Activated CD4-positive, alpha-beta T cell treated with anti-CD3 and anti-CD28 coated beads, Interleukin-2, amount 10 ng/mL, durations not matched to agents 7 days and 5 days (primary cell): ENCODE measurements at places on chromosomes 16 and 17.
A peak's percentile ranks its signal among the peaks of the same experiment; 100 is the strongest.

GRCh38 chr17:39237586-39237985 lies 11.8 kb upstream of the STAC2 start:
- H3K4me1 ChIP-seq = peaks cover 27% of the 10 kb centered on the region
- H3K27me3 ChIP-seq = no peaks in the 10 kb centered on the region
- no peaks in the 10 kb centered on the region for H3K36me3 ChIP-seq
- no peak overlapping the region for H3K4me3 ChIP-seq
- no peak overlapping the region for H3K27ac ChIP-seq

DNA sequence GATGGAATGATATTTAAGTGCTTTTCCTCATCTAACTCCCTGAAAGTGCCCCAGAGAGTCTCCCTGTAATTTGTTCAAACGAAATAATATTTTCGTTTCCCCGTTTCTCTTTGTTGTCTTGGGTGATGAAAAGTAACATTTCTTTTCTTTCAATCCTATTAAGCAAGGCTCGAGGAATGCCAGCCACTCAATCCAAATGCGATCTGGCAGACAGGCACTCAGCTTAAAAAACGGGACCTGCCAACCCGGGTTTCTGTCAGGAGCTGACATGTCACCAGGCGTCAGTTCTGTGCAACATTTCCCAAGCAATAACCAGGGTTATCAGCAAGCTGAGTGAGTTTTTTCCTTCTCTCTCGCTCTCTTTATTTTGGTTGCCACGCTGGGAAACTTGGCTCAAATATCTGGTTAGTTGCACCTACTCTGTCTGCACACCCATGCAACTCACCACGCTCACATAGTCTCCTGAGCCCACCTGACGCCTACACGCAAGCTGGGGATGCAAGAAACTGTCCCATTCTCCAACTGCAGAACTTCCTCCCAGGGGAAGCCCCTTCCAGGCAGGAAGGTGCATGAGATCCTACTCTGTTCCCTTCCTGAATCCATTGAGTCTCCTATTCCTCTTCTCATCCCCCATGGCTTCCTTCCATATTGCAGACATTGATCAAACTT lies 208.2 kb downstream of the C16orf78 start:
- no peaks in the 10 kb centered on the region for H3K36me3 ChIP-seq
- no peak overlapping the region for H3K4me3 ChIP-seq
- peaks cover 3% of the 10 kb centered on the region for H3K27me3 ChIP-seq
- no peaks in the 10 kb centered on the region for H3K4me1 ChIP-seq
- H3K27ac ChIP-seq = no peak overlapping the region

DNA sequence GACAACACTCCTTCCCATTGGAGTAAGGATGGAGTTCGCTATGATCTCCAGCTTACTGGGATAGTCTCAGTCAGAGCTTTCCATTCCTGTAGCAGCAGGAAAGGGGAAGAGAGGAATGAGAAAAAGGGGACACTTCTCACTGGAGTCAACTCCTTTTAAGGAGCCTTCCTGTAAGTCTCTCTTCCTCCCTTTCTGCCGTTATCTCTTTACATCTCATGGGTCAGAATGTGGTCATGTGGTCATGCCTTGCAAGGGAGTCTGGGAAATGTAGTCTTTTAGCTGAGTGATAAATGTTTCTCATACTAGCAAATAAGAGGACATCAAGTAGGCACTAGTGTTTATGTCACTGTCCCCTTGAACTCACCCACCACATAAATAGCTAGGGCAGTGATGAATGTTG lies 227.3 kb downstream of the HAPSTR1 start:
- H3K36me3 ChIP-seq = no peaks in the 10 kb centered on the region
- H3K27me3 ChIP-seq = no peaks in the 10 kb centered on the region
- H3K27ac ChIP-seq = no peak overlapping the region
- no peaks in the 10 kb centered on the region for H3K4me1 ChIP-seq
- H3K4me3 ChIP-seq = no peak overlapping the region

- H3K4me3 ChIP-seq = no peak overlapping the region
- no peaks in the 10 kb centered on the region for H3K27me3 ChIP-seq
- H3K36me3 ChIP-seq = peaks cover 52% of the 10 kb centered on the region
- no peaks in the 10 kb centered on the region for H3K4me1 ChIP-seq
- no peak overlapping the region for H3K27ac ChIP-seq
These were observed 25.1 kb downstream of the GGA2 start for GRCh38 chr16:23485257-23485614.

DNA sequence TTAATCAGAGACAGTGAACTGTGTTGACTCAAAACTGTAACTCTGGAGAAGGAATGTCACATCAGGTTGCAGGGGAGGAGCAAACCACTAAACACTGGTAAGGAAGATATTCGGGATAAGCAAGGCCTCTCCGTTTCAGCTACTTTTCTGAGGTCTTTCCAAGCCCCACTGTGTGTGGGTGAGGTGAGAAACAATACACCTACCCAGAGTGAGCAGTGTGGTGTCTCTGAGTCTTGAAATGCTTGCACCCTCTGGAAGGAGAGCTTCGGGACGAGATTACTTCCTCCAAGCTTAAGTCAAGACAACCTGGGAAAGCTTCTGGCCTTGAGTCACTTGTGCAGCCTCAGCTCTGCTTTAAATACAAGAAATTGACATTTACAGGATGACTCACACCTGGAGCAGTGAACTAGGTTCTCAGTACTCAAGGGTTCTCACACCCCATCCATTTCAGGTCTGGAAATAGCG lies 2.5 kb upstream of the MAP3K14 start:
- peak overlapping the region; percentile 22 for H3K27ac ChIP-seq
- H3K4me3 ChIP-seq = no peak overlapping the region
- H3K27me3 ChIP-seq = no peaks in the 10 kb centered on the region
- peaks cover 16% of the 10 kb centered on the region for H3K36me3 ChIP-seq
- no peak for DNase-seq

DNA sequence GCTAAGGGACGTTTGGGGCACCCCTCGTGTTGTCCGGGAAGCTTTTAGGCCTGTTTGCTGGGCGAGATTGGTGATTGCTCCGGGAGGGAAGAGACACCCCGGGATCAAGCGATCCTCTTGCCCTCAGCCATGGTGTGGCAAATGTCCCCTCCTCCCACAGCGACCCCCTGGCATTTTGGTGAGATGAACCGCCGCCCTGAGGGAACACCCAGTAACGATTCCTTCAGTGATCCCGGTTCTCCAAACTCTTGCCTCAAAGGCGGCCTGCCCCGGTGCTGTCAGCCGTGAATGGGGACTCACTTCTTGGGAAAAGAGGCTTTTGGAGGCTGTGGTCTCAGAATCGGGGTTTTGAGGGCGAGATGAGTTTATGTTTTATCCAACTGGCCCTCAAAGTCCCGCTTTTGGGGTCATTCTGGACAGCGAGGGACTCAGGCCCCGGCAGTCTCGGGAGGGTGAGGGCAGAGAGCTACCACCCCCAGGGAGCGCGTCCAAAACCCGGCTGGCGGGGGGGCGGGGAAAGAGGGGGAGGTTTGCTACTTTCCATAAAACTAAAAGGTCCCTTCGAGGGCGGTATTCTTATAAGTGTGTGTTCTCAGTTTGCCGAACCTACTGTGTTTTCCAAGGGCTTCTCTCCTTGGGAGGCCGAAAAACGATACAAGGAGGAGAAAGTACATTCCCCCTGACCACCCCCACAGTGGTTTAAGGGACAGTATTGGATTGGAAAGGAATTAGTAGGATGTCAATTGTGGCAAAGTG lies 232.7 kb downstream of the MRTFB start:
- H3K27ac ChIP-seq = no peak overlapping the region
- peak overlapping the region; percentile 66 for H3K4me3 ChIP-seq
- peaks cover 29% of the 10 kb centered on the region for H3K4me1 ChIP-seq
- DNase-seq = no peak
- no peaks in the 10 kb centered on the region for H3K36me3 ChIP-seq

- H3K4me1 ChIP-seq = no peaks in the 10 kb centered on the region
- H3K27ac ChIP-seq = no peak overlapping the region
- no peak overlapping the region for H3K4me3 ChIP-seq
- peaks cover 7% of the 10 kb centered on the region for H3K36me3 ChIP-seq
These were observed 5.1 kb downstream of the ELMO3 start for GRCh38 chr16:67204076-67204475.

DNA sequence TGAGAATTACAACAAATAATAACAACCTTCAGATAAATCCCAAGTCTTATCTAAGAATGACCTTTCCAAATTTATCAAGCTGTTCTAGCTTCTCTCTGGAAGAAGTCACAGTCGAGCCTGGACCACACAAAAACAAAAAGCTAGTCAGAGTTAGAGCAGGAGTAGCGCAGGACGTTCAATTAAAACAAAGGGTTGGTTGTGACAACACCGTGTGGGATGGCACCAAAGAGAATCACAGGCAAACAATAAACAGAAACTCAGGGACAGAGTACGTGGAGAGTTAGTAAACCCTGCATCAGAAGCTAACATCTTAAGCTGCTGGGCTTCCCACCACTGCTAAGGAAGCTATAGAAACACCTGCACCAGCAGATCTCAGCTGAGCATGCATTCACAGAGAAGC lies 23.8 kb downstream of the ARHGAP17 start:
- H3K27ac ChIP-seq = no peak overlapping the region
- H3K4me3 ChIP-seq = no peak overlapping the region
- H3K4me1 ChIP-seq = peaks cover 39% of the 10 kb centered on the region
- H3K36me3 ChIP-seq = peaks cover 2% of the 10 kb centered on the region
- no peaks in the 10 kb centered on the region for H3K27me3 ChIP-seq
- no peak for DNase-seq

DNA sequence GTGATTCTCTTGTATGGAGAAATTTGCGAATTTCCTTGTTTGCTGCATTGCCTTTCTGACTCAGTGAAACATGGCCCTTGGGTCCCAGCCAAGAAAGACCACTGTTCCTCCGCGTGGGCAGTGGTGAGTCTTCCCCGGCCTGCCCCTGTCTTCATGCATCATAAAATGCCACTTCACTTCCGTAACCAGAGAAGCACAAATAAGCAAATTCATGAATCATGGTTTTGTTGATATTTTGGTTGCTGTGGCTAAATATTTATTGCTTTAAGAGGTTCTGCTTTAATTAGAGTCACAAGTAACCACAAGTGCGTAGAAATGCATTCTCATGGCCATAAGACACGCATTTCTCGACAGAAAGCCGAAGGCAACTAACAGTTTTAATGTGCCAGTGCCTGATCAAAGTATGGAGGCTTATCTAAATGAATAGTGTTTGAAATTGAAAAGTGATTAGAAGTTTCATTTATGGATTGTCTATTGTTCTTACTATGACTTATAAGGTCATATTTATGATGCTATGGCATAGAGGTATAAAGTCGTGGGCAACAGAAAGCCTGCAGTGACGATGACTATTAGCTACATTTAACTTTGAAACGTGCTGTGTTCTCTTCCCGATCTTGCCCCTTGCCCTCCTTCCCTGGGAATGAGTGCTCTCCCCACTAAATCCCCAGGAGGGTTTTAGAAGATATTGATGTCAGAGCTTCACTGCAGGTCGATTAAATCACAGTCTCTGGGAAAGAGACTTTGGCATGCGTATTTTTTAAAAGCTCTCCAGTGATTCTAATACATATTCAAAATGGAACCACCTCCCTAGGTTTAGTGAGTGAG lies 76.0 kb downstream of the WIPI1 start:
- no peak overlapping the region for H3K4me3 ChIP-seq
- H3K36me3 ChIP-seq = no peaks in the 10 kb centered on the region
- no peak overlapping the region for H3K27ac ChIP-seq
- H3K4me1 ChIP-seq = peaks cover 26% of the 10 kb centered on the region

GRCh38 chr16:4733747-4734062 lies 366 bp downstream of the ANKS3 start:
- no peaks in the 10 kb centered on the region for H3K27me3 ChIP-seq
- H3K4me1 ChIP-seq = peaks cover 17% of the 10 kb centered on the region
- peak overlapping the region; percentile 81 for H3K4me3 ChIP-seq

- no peak overlapping the region for H3K4me3 ChIP-seq
- no peaks in the 10 kb centered on the region for H3K36me3 ChIP-seq
- peaks cover 3% of the 10 kb centered on the region for H3K27me3 ChIP-seq
- H3K27ac ChIP-seq = no peak overlapping the region
- DNase-seq = no peak
These were observed 134.2 kb upstream of the CPHXL start for GRCh38 chr16:75860326-75861053.

GRCh38 chr16:85395207-85395912 lies 217.8 kb upstream of the GSE1 start:
- no peak overlapping the region for H3K27ac ChIP-seq
- H3K4me3 ChIP-seq = no peak overlapping the region

- no peak for DNase-seq
- H3K4me1 ChIP-seq = no peaks in the 10 kb centered on the region
- no peak overlapping the region for H3K4me3 ChIP-seq
- H3K36me3 ChIP-seq = no peaks in the 10 kb centered on the region
These were observed 60.2 kb downstream of the HAPSTR1 start for GRCh38 chr16:9151597-9151996.

GRCh38 chr16:22684574-22685458 lies 129.1 kb upstream of the HS3ST2 start:
- no peak overlapping the region for H3K4me3 ChIP-seq
- H3K4me1 ChIP-seq = peaks cover 9% of the 10 kb centered on the region
- no peaks in the 10 kb centered on the region for H3K36me3 ChIP-seq
- peak overlapping the region; percentile 20 for H3K27ac ChIP-seq
- H3K27me3 ChIP-seq = peaks cover 7% of the 10 kb centered on the region
- no peak for DNase-seq

GRCh38 chr16:2358811-2359210 lies 18.3 kb upstream of the ABCA3 start:
- peaks cover 35% of the 10 kb centered on the region for H3K27me3 ChIP-seq
- no peak for DNase-seq
- no peak overlapping the region for H3K27ac ChIP-seq
- H3K4me1 ChIP-seq = no peaks in the 10 kb centered on the region

DNA sequence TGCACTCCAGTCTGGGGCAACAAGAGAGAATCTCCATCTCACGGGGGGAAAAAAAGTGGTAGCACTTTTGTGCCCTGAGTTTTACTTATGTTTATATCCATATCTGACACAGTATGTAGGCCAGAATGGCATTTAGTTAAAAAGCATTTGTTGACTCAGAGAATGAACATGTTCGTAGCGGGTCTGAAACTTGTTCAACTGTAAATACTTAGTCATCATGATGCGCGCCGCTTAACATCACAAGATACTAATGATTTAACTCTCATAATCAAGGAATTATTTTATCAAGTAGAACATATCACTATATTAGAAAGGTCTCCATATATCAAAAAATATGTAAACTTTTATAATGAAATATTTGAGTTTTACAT lies 55.3 kb upstream of the ITGA2B start:
- peaks cover 6% of the 10 kb centered on the region for H3K36me3 ChIP-seq
- no peak overlapping the region for H3K4me3 ChIP-seq
- peaks cover 7% of the 10 kb centered on the region for H3K4me1 ChIP-seq
- no peak overlapping the region for H3K27ac ChIP-seq

- H3K36me3 ChIP-seq = peaks cover 35% of the 10 kb centered on the region
- H3K27me3 ChIP-seq = no peaks in the 10 kb centered on the region
- no peak overlapping the region for H3K4me3 ChIP-seq
- no peak for DNase-seq
- peaks cover 38% of the 10 kb centered on the region for H3K4me1 ChIP-seq
- H3K27ac ChIP-seq = no peak overlapping the region
These were observed 16.5 kb downstream of the DCUN1D3 start for GRCh38 chr16:20883554-20884239.
